Gastroesophageal sphincter (tissue), 4 donors: ENCODE measurements at places on chromosomes 13 and 19.

DNA sequence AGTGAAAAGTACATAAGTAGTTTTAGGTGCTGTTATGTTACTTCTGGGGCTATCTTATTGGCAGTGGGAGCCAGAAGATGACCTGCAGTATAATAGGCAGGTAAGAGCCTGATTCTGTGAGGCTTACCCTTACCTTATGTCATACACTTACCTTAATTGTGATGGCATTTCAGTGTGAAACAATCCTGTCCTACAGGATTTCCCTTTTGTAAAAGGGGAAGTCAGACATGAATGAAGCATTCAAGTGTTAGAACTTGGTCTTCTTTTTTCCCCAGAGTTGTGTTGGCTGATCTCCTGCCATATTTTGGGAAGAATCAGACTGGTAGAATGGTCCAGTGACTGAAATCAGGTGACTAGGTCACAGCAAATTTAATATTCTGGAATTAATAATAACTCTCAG is 55.2 kb downstream of the SGCG start:
- H3K27ac ChIP-seq = no peak overlapping the region
- ATAC-seq = no peak
- no peaks in the 10 kb centered on the region for H3K27me3 ChIP-seq

- no peaks in the 10 kb centered on the region for H3K36me3 ChIP-seq
- no peak for ATAC-seq
- H3K4me3 ChIP-seq = no peak overlapping the region
- H3K27me3 ChIP-seq = no peaks in the 10 kb centered on the region
- no peaks in the 10 kb centered on the region for H3K4me1 ChIP-seq
Measured at GRCh38 chr13:94487043-94487442, 7.6 kb upstream of the DCT start.

- ATAC-seq = peak; percentile 63
- no peaks in the 10 kb centered on the region for H3K27me3 ChIP-seq
- no peak overlapping the region for H3K4me3 ChIP-seq
- peak overlapping the region; percentile 79 for H3K27ac ChIP-seq
- H3K36me3 ChIP-seq = peaks cover 2% of the 10 kb centered on the region
- peaks cover 23% of the 10 kb centered on the region for H3K4me1 ChIP-seq
Measured at GRCh38 chr13:110216398-110217041, 90.4 kb downstream of the COL4A1 start.

DNA sequence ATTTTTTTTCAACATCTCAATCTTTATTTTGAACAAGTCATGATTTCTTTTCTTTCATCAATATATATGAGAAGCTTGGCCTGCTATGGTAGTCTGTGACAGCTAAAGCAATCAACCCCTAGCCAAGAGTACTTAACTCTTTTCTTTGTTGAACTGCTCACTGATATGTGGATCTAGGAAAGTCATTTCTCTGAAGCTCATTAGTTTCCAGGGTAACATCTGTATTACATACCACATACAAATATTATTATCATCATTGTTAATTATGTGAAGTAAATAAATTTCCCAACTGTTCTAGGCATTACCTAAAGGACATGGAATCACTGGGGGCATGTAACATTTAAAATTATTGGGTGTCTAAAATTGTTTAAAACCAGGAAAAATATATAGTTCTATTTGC is 267.3 kb downstream of the DCT start:
- no peak overlapping the region for H3K27ac ChIP-seq
- H3K36me3 ChIP-seq = no peaks in the 10 kb centered on the region
- H3K4me1 ChIP-seq = no peaks in the 10 kb centered on the region
- no peak overlapping the region for H3K4me3 ChIP-seq

DNA sequence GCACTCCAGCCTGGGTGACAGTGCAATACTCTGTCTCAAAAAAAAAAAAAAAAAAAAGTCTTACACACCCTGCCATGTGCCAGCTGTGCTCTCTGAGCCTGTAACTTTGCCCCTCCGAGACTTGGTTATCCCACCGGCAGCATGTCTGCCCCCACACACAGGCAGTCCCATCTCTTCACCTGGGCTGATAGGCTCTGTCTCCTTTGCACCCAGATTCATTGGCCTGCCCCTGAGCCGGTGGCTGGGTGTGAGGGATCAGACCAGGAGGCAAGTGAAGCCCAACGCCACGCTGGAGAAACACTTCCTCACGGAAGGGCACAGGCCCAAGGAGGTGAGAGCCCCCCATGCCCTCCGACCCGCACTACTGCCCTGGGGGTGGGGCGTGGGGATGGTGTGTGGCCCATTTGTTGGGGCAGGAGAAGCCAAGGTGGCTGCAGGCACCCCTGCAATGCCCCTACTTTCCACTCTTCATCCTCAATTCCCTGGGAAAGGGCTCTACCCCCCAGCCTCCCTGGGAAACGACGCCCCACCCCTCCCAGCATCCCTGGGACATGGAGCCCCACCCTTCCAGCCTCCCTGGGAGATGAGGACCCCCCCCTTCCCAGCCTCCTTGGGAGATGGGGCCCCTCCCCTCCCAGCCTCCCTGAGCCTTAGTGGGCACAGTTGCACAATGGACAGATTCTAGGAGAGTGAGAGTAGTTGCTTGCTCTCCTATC is 45.3 kb downstream of the CERS4 start:
- H3K4me1 ChIP-seq = peaks cover 35% of the 10 kb centered on the region
- no peak overlapping the region for H3K27ac ChIP-seq
- H3K27me3 ChIP-seq = no peaks in the 10 kb centered on the region
- no peak for ATAC-seq

DNA sequence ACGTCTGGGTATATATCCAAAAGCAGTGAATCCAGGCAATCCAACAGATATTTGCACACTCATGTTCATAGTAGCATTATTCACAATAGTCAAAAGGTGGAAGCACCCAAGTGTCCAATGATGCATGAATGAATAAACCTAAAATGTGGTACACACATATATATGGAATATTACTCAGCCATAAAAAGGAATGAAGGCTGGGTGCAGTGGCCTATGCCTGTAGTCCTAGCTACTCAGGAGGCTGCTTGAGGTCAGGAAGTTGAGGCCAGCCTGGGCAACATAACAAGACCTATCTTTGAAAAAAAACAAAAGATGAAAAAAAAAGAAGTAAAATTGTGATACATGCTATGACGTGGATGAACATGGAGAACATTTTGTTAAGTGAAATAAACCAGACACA is 10.4 kb upstream of the USP12 start:
- H3K36me3 ChIP-seq = no peaks in the 10 kb centered on the region
- no peak for ATAC-seq
- H3K4me1 ChIP-seq = peaks cover 11% of the 10 kb centered on the region

DNA sequence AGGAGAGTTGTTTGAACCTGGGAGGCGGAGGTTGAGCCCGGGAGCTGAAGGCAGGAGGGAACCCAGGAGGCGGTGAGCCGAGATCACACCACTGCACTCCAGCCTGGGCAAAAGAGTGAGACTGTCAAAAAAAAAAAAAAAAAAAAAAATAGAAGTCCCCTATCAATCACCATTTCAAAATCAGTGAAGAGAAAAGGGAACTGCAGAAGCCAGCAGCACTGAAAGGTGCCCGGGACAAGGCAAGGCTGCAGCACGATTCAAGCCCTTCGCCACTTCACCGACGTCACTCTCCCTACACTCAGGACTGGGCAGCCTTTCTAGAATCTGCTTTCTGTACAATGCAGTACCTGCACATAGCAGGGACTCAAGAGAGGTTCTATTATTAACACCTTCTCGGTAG is 21.9 kb upstream of the USP12 start:
- no peak overlapping the region for H3K4me3 ChIP-seq
- no peak for ATAC-seq
- H3K27ac ChIP-seq = no peak overlapping the region
- H3K4me1 ChIP-seq = peaks cover 9% of the 10 kb centered on the region

GRCh38 chr19:11047866-11048265 is 41.4 kb upstream of the LDLR start:
- H3K36me3 ChIP-seq = no peaks in the 10 kb centered on the region
- H3K27ac ChIP-seq = no peak overlapping the region
- no peaks in the 10 kb centered on the region for H3K27me3 ChIP-seq
- no peak overlapping the region for H3K4me3 ChIP-seq

DNA sequence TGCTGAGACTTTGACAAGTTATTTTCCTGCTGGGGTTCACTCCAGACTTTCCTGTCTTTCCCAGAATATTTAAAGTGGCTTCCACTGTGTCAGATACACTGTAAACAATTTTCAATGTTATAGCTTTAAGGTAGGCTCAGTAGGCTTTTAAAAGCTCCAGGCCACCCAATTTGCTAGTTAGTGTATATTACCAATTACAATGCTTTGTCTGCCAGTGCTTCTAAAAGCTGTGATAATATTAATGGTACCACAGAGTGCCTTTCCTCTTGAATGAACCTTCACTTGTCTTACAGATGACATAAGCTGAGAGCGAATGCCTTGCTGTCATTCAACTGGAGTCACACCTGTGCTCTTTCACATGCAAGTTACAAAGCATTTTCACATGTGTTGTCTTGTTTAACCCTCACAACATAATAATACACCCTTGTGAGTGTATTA is 239.7 kb upstream of the HTR2A start:
- no peak for ATAC-seq
- H3K27me3 ChIP-seq = no peaks in the 10 kb centered on the region
- H3K4me3 ChIP-seq = no peak overlapping the region
- H3K4me1 ChIP-seq = no peaks in the 10 kb centered on the region

- H3K4me3 ChIP-seq = no peak overlapping the region
- H3K36me3 ChIP-seq = no peaks in the 10 kb centered on the region
- no peaks in the 10 kb centered on the region for H3K27me3 ChIP-seq
- H3K4me1 ChIP-seq = no peaks in the 10 kb centered on the region
Measured at GRCh38 chr13:50382951-50383350, 367.7 kb downstream of the KCNRG start.

- no peaks in the 10 kb centered on the region for H3K4me1 ChIP-seq
- H3K27me3 ChIP-seq = peaks cover 55% of the 10 kb centered on the region
- H3K36me3 ChIP-seq = peaks cover 3% of the 10 kb centered on the region
- no peak for ATAC-seq
- no peak overlapping the region for H3K4me3 ChIP-seq
Measured at GRCh38 chr19:547836-548720, 4.2 kb downstream of the GZMM start.

GRCh38 chr19:11400798-11401197 is 16.7 kb upstream of the EPOR start:
- H3K27me3 ChIP-seq = peaks cover 9% of the 10 kb centered on the region
- no peaks in the 10 kb centered on the region for H3K4me1 ChIP-seq
- ATAC-seq = no peak
- H3K27ac ChIP-seq = no peak overlapping the region
- no peaks in the 10 kb centered on the region for H3K36me3 ChIP-seq
- no peak overlapping the region for H3K4me3 ChIP-seq

DNA sequence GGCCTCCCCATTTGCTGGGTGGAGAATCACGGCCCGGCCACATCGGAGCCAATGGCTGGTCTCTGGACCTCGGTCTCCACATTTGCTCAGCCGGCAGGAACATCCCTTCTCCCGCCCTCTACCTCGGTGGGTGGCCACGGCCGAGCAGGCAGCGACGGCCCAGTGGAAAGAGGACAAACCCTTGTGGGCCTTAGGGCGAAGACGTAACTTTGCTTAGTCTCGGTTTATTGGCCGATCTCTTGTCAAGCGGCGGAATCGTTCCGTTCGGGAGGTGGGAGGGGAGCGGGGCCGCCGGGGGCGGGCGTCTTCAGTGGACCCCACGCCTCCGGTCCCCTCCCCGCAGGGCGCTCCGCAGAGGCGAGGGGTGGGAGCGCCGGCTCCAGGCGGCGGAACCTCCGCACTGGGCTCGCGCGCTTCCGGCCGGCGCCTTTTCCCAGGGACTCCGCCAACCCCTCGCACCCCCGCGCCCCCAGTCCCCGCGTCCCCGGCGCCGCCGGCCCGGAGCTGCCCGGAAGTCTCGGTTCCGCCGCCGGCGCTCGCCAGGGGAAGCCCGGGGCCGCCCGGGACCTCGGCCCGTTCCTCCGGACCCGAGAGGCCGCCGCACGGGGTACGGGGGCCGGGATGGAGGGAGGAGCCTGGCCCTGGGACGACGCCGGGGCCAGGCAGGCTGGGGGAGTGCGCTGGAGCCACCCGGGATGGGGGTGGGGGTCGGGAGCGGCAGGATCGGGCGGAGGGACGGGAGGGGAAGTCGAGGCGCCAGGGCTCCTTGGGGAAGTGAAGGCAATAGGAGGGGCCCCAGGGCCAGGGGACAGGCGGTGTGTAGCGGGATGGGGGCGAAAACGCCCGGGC is at the start of gene ZNF580:
Gene ZNF580, plus strand, starts transcription at position 426 of the 849 bp plus-strand sequence. CDS start 1,507 bp downstream, outside the sequence.
- no peaks in the 10 kb centered on the region for H3K27me3 ChIP-seq
- H3K27ac ChIP-seq = peak within 1 kb of the TSS; percentile 96
- ATAC-seq = peak; percentile 72
- H3K36me3 ChIP-seq = no peaks in the 10 kb centered on the region

DNA sequence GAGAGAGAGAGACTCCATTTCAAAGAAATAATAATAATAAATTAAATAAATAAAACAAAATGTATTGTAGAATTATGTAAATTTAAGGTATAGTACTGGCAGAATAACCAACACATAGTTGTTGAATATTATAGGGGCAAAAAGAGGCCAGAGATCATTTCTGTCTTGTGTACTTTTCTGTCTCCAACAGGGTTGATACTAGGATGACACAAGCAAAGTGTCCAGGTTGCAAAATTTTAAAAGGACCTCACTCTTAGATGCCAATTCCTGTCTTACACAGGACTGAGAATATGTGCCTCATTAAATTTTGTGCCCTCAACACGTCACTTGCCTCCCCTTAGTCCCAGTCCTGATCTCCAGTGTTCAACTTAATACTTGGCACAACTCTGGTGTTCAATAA is 2.2 kb upstream of the AP2S1 start:
- no peak overlapping the region for H3K27ac ChIP-seq
- H3K27me3 ChIP-seq = no peaks in the 10 kb centered on the region
- no peak overlapping the region for H3K4me3 ChIP-seq

DNA sequence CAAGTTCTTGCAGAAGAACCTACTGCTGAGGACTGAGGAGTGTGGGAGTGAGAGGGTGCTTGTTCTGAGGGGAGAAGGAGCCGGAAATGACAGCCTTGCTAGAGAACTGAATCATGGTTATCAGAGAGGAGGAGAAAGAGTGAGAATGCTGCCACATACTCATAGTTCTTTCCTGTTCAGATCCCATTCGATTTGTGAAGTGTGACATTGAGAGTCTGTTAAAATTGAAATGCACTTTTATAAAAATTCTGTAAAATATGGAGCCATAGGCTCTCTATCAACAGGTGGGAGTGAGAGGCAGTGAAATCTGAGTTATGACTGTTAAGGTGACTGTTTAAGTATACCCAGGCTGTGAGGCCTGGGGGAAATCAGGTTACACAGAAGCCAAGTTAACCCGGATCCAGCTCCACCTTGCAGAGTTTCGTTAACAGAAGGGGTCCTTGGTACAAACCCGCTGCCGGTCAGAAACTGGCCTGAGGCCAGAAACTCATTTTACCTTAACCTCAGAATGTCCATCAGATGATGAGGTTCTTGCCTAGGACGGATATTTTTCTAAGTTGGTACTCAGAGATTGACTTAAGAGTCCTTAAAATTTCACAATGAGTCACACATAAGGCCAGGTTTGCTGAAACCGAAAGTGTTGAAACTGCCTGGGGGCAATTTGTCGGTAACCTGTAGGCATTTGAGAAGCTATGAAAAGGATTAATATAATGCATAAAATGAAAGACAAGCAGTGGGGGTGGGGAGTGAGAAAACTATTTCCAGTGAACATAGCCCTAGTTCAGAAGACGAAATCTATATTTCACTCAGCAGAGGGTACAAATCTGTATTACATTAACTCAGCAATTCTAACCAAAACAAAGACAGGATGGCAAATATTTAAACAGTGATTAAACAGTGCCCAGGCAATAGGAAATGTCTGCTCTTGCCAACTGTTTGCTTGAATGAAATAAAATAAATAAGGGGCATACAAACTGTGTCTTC is 350.5 kb downstream of the KCNRG start:
- no peak overlapping the region for H3K27ac ChIP-seq
- no peak for ATAC-seq
- H3K4me3 ChIP-seq = no peak overlapping the region
- H3K4me1 ChIP-seq = no peaks in the 10 kb centered on the region
- H3K36me3 ChIP-seq = no peaks in the 10 kb centered on the region
- no peaks in the 10 kb centered on the region for H3K27me3 ChIP-seq
